ENCODE measurements at places on chromosomes 16 and 17.

DNA sequence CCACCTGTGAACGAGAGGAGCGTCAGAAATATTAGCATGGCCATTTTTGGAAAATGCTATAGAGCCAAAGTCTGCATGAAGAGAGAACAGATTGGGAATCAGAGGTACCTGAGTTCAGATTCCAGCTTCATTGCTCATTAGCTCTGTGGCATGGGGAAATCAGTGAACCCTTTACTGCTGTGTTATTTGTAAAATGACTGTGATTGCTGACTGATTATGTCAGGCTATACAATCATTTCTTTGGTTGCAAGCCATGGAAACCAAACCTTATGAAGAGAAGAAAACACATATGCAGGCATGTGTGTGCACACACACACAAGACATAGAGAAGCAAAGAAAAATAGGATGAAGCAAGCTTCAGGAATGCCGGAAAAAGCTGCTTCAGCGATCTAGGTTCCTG is 101.4 kb upstream of the HSBP1 start:
- DNase-seq, result peak; percentile 38

DNA sequence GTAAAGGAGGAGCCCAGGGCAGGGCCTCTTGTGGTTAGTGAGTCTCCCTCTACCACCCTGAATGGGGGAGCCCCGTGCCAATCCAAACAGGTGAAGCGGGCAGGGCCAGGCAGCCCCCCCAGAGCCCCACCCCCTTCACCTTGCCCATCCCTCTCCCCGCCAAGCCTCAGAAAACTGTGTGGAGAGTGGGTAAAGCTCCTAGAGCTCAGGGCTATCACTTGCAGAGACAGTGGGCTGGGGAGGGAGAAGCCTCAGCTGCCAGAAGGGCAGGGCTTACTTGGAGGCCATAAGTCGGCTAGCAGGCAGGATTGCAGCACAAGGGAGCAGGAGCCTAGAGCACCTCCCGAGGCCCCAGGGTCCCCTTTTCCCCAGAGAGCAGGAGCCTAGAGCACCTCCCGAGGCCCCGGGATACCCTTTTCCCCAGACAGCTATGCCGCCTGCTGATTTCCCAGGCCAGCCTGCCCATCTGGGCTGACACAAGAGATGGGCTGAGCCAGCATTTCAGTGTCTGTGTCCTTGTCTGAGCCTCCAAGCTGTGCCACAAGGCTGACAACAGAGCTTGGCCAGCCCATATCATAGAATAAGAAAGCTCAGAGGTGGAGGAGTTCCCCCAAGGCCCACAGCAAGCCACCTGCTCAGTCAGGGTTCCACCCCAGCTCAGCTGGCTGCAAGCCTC is 6.7 kb upstream of the KRT14 start:
- no peak for DNase-seq

DNA sequence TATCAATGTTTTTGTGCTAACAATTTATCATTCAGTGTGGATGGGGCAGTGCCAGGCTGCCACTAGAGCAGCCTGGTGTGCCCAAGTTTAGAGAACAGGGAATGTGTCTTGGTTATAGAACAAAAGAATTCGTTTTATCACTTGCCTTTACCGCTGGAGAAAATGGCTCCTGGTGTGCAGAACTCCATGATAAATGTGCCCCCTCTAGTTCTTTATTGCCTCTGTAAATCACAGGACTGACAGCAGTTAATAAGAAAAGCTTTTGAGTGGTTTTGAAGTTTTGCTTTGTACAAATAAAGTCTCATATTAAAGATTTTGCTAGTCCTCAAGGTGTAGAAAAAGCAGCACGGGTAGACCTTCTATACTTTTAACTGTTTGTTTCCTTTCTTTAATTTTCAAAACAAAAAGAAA is 28.2 kb upstream of the PSMD7 start:
- no peak for DNase-seq

DNA sequence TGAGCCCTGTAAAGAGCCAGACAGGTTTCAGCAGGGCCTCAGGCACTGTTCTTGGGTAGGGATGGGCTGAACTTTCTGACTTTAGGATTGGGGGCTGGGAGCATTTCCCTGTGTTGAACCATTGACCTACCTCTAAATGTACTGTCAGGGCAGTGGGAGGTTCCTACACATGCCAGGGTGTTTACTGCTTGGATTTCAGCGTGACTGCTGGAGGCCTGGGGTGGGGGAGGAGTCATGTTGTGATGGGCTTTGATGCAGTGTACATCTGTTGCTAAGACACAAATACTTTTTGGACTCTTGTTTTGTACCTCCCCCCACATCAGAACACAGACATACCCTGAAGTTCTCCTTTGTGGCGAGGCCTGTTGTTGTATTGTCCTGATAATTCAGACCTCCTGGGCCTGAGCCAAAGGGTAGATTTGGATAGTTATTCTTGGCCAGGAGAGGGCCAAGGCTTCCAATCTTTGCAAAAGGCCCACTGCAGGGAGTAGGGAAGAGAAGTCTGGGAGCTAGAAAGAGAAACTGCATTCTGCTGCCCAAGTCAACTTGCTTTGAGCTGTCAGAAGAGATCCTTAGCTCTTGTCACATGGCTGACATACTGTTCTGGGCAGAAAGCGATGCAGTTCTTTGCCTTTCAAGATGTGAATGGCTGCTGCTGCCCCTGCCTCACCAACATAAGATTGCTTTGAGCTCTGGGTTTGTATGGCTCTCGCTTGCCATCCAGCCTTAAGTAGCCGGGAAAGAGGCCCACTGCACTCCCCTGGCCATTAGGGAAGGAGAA is 3.7 kb downstream of the NFE2L1 start:
- peak; percentile 95 for DNase-seq

DNA sequence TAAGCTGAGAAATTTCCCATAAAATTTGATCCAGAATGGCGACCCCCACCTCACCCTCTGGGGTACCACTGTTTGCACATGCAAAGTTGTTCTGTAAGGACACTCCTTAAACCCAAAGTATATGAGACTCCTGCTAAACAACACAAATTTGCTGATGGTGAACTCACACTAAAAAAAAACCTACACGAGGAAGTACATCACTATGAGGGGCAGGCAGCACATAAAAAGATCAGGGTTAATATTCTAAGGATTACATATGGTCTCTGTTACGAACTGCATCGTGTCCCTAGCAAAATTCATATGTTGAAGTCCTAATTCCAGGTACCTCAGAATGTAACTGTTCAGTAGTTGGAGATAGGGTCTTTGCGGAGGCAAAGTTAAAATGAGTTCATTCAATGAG is 60.3 kb downstream of the LYRM1 start:
- DNase-seq, result no peak

DNA sequence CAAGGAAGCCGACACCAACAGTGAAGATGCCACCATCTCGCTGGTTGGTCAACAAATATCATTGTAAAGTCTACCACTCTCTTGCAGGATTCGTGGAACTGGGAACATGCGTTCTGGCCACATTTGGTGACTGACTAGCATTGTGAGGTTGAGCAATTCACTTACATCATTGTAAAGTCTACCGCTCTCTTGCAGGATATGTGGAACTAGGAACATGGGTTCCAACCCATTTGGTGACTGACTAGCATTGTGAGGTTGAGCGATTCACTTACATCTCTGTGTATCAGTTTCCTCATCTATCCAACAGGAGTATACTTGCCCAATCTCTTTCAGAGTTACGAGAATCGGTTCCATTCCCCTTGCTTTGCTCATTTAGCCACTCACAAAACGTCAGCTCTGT is 42.6 kb upstream of the RPH3AL start:
- DNase-seq, result no peak

GRCh38 chr17:49977463-49978389 is 8.7 kb downstream of the DLX4 start:
- DNase-seq, result no peak

DNA sequence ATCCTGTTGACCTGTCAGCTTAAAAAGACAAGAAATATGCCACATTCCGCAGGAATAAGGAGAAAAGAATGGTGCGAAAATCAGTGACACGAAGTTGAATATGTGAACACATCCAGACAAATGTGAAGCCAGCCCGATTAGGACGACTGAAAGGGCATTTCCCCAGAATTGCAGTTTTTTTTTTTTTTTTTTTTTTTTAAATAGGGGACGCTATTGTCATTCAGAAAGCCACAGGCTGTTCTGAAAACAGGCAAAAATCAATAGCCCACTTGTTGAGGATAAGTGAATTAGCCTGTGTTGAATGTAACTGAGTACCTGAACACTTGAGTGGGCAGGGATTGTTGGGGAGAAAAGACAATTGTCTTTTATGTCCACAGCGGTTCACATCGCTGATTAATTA is 507.1 kb downstream of the WWOX start:
- DNase-seq, result no peak

DNA sequence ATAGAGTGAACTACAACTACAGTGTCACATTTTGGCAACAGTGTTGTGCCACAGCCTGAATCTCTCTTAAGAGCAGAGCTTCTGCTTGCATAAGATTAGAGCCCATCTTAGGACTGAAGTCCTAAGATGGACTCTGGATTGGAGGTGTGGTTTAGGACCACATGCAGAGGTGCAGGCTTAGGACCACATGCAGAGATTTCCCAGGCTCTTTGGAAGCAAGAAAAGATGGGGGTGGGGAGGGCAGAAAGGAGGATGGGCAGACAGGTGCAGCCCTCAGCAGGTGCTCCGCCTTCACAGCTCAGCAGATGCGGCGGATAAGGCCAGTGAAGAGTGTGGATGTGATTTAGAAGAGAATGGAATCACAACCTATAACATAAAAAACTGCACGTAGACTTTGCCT is 128.7 kb downstream of the TANGO6 start:
- DNase-seq, result no peak

- no peak for DNase-seq
These were observed 208.9 kb downstream of the RBFOX3 start for GRCh38 chr17:79401704-79402674.

- no peak for DNase-seq
These were observed 8.4 kb downstream of the TPPP3 start for GRCh38 chr16:67384778-67385510.

- peak; percentile 2 for DNase-seq
These were observed 22.7 kb upstream of the CD300E start for GRCh38 chr17:74646231-74646630.

GRCh38 chr16:693766-694165 is 3.6 kb upstream of the WDR24 start:
- no peak for DNase-seq

DNA sequence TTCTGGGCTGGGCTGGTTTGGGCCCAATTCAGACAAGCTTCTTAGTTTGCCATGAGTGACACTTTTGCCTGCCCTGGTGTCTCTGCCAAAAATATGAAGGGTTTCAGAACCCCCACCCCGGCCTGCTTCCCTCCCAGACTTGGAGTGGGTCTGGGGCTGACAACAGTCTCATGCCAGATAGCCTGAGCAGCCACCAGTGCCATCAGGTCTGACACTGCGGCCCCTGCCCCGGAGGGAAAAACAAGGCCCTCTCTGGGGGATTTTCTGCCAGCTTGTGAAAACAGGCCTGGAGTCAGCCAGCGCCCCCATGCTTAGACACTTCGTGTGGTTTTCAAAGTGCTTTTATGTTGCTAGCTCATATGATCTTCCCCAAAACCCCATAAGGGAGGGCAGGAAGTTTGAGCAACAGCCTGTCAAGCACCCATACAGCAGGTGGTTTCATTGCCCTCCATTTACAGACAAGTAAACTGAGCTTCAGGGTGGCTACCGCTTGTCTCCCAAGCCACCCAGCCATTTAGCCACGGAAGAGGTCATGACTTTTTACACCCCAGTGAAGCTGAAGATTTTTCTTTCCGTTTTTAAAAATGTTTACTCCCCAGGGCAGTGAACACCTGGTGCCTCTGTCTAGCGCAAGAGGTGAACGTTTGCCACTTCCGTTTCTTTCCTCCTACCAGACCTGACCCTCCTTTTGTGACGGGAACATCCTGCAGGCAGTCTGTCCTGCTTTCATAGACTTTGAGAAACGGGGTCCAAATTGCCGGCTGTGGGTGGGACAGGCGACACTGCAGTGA is 300.6 kb downstream of the SEC14L1 start:
- no peak for DNase-seq

DNA sequence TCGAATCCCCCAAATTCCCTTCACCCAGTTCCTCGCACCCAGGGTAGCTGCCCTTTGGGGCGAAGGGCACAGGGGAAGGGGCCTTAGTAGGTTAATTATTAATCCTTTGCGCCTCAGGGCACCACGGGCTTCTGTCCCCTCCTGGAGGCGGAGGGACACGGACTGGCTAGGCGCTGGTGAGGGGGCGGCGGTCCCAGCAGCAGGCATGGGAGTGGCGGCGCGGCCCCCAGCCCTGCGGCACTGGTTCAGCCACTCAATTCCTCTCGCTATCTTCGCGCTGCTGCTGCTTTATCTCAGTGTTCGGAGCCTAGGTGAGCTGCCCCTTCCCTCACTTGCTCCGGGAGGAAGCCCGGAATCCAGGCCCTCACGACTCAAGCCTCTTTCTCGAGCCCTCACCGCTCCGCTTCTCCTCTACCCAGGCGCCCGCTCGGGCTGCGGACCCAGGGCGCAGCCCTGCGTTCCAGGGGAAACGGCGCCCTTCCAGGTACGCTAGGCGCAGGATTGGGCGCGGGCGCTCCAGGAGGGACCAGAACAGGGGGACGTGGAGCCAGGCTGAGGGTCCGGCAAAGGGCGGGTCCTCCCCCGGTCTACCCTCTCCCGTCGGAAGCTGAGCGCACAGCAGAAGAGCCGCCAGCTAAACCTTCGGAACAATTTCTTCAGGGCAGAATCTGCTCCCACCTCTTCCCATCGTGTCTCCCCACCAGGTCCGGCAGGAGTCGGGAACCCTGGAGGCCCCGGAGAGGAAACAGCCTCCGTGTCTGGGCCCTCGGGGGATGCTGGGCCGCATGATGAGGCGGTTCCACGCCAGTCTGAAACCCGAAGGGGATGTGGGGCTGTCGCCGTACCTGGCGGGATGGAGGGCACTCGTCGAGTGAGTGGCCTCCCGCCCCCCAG is at the start of gene GLTPD2:
GLTPD2 (plus strand) TSS at position 158 of the 894 bp plus-strand sequence; CDS start at position 206, 48 bp downstream.
- no peak for DNase-seq

DNA sequence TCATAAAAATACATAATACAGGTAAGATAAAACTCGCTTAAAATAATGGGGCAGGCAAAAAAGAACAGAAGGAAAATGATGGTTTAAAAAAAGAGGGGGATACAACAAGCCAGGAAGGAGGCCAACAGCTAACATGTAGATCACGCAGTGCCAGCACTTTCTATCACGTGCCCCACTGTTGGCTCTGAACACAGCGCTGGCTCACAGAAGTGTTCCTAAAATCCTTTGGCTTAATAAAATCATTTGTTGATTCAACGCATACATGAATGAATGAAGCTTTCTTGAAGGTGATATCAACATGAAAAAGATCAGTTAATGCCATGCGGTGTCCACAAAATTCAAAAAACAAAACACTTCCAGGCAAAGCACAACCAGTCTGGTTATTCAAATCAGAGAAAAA is 8.5 kb downstream of the ITGAE start:
- DNase-seq, result no peak

- DNase-seq, result no peak
These were observed 321.4 kb downstream of the GRIN2A start for GRCh38 chr16:9860876-9861275.

Measured in brain microvascular endothelial cell (primary cell).